CD4-positive, alpha-beta T cell (primary cell): ENCODE measurements at places on chromosomes 16 and 17.

GRCh38 chr16:970386-970765 lies 408 bp downstream of the LMF1 start:
- DNase-seq: no peak

DNA sequence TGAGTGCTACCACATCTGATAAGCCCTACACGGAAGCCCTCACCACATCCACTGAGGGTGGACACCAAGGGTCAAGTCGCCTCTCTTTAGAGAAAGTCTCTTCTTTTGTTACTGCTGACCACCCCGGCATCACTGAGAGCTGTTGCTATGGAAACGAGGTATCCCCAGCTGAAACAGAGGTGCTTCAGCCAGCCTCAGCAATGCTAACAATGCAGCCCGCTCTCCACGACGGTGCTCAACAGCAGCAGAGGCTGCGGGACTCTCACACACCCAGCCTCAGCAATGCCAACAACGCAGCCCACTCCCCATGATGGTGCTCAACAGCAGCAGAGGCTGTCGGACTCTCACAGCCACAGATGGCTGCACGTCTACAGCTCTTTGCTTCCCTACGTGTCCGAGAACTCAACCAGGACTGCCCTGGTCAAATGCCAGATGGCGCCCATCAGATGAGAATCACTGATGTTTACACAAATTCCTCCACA lies 41.4 kb downstream of the VPS53 start:
- no peak for DNase-seq

- no peak for DNase-seq
Observed at GRCh38 chr17:69857412-69857835, 217.6 kb upstream of the KCNJ16 start.

DNA sequence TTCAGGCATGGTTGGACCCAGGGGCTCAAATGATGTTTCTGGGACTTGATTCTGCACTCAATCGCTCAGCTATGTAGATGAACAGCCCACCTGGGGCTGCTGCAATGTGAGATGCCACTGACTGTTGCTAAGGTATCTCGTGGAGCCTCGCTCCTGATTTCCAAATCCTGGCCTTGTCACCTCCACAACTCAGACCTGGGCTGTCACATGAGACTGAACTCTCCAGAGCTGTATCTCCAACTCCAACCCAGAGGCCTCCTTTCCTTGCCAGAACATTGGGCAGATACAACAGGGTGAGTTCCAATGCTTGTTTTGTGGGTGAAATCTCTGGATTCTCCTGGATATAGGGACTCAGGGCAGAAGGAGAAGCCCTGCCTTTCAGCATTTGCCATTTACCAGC lies 79.5 kb downstream of the GNAO1 start:
- DNase-seq: no peak

- no peak for DNase-seq
Observed at GRCh38 chr17:4535667-4536258, 19.4 kb downstream of the MYBBP1A start.

- no peak for DNase-seq
Observed at GRCh38 chr17:46944931-46945330, 22.0 kb downstream of the GOSR2 start.

- DNase-seq: no peak
Observed at GRCh38 chr16:79838496-79839259, 238.1 kb upstream of the MAF start.
